Choroid plexus epithelial cell (primary cell): ENCODE measurements at places on chromosomes 11 and 22.

- no peak for DNase-seq
These were observed 9.9 kb downstream of the GTF2H1 start for GRCh38 chr11:18332302-18332701.

- DNase-seq, result peak; percentile 47
These were observed 84.3 kb upstream of the MTMR2 start for GRCh38 chr11:96008161-96008720.

DNA sequence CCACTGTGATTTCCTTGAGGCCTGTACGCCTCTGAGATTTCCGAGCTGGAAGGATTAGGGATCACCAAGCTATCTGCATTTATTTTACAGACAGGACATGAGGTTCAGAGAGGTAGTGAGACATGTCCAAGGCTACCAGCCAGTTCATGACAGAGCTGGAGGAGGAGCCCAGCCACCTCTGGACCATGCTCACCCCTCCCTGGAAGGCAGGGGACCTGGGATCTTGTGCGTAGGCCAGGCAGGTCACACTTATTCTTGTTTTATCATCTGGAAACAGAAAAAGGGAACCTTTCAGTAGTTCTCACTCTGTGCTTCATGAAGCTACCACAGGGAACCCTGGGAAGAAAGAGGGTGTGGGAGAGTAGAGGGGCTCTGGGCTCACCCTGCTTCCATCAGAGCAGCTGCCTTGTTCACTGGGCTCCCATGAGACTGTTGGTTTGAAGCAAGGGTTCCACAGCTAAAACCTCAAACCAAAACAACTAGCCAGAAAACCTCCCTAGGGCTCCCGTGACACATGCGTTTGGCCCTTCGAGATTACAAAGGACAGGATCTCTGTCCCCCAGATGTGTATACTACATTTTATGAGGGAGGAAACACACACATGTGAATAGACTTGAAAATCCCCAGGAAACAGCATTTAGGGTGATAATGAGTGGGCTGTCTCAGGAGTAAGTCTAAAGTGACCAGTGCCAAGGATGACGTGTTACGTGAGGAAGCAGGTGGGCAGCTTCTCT is 106.4 kb downstream of the DSCAML1 start:
- no peak for DNase-seq

GRCh38 chr11:95461858-95462257 is 230.9 kb upstream of the SESN3 start:
- no peak for DNase-seq

- no peak for DNase-seq
These were observed 270.9 kb downstream of the TTC28 start for GRCh38 chr22:28408709-28409108.

- DNase-seq, result no peak
These were observed 608 bp downstream of the TMPRSS13 start for GRCh38 chr11:117928446-117929141.

DNA sequence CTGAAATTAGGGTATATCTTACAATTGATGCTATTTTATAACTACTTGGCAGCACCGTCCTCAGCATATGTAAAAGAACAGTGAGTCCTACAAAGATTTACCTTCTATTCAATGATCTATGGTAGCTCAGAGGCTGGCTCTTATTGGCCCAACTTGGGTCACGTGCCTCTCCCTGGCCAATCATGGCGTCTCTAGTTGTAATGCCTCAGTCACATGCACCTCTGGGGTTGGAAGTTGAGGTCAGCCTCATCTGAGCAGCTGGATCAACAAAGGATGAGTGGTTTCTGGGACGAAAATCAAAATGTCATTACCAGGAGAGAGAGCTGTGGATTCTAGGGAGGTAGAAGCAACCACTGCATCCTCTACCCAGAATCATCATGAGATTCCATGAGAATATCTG is 22.9 kb upstream of the ASPHD2 start:
- DNase-seq, result peak; percentile 34

GRCh38 chr11:120141113-120141767 is 3.3 kb upstream of the TRIM29 start:
- no peak for DNase-seq

- no peak for DNase-seq
These were observed 133.5 kb upstream of the B3GAT1 start for GRCh38 chr11:134545521-134545920.

DNA sequence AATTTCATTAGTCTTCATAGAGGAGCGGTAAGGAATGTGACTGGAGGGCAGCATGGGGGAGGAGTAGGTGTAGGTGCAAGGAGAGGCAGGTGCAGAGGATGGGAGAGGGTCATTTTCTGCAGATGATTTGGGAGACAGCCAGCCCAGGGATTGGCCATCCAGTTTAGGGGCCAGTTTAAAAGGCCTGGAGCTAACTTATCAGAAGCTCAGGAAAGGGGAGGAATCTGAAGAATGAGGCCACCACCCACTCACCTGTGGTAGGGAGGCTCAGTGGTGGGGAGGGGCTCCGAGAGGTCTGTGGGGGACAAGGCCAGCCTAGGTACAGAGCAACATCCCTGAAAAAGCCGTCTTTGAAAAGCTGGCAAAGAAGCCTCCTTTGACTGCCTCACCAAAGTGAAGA is 110.8 kb upstream of the TMEM45B start:
- DNase-seq, result no peak

DNA sequence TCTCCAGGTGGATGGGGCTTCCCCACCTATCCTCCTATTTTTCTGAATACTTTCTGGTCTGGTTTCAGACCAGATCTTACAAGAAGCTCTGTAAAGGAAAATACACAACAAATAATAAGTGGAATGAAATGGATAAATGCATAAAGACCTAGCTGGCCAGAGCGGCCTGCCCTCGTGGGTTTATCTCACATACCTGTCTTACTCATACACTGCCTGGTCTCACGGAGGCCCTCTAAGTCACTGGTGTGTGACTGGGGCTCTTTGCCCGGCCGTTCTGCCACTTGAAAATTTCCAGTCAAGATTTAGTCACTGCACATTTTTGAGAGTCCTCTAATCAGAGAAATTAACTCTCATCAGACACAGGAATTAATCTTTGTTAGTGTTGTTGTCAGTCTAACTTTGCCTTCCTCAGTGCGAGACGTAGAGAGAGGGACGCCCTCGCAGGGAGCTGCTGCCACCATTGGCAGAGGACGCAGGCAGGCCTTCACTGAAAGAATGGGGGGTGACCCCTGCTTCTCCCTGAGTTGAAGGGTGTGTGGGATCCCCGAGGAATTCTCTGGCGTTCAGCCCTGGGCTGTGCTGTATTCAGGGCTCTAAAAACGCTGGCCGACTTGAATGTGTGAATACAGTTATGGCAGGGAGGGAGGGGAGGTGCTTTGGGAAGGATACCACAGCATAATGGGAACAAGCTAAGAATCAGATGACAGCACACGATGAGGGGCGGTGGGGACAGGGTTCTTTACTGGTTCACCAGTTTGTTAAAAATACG is 46.3 kb upstream of the CADM1 start:
- DNase-seq, result no peak

DNA sequence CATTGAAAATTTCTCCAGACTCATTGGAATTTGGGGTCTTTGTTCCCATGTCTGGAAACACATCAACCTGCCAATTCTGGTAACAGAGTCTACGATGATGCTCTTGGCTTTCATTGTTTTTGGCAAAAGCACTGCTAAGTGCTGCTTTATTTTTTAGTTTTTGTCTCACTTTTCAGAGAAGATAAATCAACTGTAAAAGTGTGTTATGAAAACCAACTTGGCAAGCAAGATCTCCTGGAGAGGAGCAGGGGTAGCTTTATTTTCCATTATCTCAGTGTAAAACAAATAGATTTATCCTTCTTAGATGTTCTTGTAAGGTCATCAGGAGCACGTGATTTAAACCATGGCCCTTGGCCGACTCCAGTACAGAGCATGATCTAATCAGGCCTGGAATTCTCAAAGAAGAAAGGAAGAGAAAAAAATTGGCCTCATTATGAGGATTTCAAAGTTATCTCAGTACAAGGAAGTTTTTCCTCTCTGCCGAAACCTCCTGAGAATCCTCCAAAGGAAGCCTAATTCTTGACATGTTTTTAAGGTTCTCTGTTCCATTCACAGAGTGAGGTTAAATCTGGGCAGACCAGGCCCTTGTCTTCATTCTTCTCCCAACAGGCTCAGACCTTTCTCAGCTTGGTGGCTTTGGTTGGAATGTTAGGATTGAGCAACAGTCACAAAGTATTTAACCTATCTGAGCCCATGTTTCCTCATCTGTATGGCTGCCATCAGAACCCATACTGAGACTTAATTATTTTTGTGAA is 16.4 kb upstream of the PAMR1 start:
- DNase-seq, result peak; percentile 94

- DNase-seq, result no peak
These were observed 19.7 kb upstream of the SLC5A1 start for GRCh38 chr22:32023251-32023827.

- DNase-seq, result peak; percentile 76
These were observed 40.5 kb downstream of the GGTLC2 start for GRCh38 chr22:22684580-22685561.

DNA sequence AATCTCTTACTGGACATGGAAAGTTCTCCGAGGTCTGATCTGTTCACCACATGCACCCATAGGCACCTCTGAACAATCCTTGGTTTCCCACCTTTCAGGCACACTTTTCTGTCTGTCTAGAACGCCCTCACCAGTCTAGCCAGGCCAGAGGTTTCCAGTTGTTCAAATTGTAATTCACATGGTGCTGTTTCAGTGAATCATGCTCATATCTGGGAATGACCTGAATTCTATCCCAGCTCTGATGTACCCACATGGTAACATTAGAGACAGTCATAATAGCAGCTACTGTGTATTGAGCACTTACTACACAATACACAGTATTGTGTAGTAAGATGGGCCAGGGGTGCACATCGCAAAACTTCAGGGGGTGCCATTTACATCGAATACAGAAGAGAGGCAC is 138.2 kb downstream of the COMMD9 start:
- DNase-seq, result no peak

DNA sequence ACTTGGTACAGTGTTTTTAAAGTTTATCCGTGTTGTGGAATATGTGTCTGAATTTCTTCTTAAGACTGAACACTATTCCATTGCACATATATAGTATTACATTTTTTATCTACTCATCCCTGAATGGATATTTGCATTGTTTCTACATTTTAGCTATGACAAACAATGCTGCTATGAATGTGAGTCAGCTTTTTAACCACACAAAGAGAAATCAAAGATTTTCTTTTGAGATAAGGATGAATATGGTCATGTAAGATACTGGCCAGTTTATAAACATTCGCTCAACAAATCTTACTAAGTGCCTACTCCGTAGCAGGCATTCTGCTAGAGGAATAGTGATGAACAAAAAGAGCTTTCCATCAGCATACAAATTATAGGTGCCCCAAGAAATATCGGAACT is 16.5 kb upstream of the OR9G4 start:
- DNase-seq, result no peak

GRCh38 chr22:42176255-42176915 is 45.8 kb upstream of the CYP2D6 start:
- DNase-seq, result no peak

GRCh38 chr11:42462558-42463310 is 849.1 kb upstream of the API5 start:
- peak; percentile 14 for DNase-seq

GRCh38 chr11:19683141-19683805 is 29.4 kb upstream of the NAV2 start:
- no peak for DNase-seq

DNA sequence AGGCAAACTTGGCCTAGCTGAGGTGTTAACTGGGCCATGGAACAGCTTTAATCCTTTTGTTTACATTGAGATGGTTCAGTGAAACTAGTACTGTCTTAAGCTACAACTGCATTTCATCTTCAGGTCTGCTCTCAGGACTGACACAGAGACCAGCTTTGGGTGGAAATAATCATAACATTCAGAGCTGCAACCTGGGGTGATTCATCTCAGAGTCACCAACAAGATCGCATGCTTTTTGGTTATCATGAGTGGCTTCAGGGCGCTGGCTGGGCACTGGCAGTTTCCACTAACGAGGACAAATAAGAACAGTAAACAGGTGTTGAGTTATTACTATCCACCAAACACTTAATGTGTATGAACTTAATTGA is 60.9 kb upstream of the PAX6 start:
- no peak for DNase-seq

- no peak for DNase-seq
These were observed 34.5 kb upstream of the BLID start for GRCh38 chr11:122150216-122151124.

DNA sequence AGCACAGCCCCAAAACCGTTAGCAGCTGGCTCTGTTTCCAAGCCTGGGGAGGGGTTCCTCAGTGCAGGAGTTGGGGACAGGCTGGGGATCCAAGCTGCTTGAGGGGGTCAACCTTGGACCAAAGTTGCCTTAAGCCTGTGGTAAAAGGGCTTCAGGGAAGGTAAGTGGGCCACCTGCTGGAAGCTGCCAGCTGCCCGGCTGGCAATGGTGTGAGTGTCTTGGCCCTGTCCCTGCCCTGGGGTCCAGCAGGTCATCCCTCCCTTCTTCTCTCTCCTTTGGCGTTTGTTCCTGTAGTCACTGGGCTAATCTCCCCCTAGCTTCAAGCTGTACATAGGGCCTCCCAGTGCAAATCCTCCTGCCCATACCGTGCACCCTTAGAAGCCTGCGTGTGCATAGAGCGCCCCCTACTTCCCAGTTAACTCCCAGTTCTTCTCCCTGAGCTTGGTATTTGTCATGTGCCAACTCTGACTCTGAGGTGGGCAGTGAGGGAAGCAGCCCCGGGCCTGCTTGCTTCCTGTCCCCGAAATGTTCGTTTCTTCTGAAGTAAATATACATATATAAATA is 4.4 kb downstream of the TMEM258 start:
- DNase-seq, result peak; percentile 90

DNA sequence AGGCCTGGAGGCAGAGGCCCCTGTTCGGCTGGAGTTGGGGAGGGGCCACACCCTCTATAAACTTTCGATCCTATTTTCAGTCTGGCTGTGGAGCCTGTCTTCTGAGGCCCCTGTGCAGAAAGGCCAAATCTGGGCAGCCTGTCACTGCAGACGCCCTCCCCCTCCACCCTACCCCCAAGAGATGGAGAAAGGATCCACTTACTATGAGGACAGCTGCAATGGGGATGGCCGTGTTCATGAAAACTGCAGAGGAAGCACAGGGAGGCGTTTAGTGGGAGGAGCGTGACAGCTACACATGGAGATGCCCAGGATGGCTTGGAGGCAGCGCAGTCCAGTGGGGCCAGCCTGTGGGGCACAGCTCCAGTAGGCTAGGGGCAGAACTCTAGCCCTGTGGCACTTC is 43.5 kb upstream of the KCNJ11 start:
- no peak for DNase-seq

- peak; percentile 41 for DNase-seq
These were observed 24.0 kb downstream of the SLC43A1 start for GRCh38 chr11:57491371-57492061.

- DNase-seq, result peak; percentile 33
These were observed 84.9 kb upstream of the RAB1B start for GRCh38 chr11:66183494-66184048.

DNA sequence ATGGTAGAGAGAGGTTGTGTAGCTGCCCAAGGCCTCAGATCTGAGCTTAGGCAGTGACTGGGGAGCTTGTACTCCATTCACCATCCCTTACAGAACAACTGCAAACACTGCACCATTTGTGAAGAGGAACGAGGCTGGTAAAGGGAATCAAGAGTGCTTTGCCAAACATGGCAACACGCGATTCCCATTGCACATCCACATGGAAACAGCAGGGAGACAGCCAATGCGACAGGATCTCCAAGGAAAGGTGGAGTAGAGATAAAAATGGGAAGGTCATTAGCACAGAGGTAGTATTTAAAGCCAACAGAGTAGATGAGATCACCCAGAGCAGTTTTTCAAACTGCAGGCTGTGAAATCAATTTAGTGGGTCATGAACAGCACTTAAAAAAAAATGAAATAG is 42.0 kb downstream of the TCF20 start:
- no peak for DNase-seq
